ENCODE measurements at places on chromosomes 16 and 17.

DNA sequence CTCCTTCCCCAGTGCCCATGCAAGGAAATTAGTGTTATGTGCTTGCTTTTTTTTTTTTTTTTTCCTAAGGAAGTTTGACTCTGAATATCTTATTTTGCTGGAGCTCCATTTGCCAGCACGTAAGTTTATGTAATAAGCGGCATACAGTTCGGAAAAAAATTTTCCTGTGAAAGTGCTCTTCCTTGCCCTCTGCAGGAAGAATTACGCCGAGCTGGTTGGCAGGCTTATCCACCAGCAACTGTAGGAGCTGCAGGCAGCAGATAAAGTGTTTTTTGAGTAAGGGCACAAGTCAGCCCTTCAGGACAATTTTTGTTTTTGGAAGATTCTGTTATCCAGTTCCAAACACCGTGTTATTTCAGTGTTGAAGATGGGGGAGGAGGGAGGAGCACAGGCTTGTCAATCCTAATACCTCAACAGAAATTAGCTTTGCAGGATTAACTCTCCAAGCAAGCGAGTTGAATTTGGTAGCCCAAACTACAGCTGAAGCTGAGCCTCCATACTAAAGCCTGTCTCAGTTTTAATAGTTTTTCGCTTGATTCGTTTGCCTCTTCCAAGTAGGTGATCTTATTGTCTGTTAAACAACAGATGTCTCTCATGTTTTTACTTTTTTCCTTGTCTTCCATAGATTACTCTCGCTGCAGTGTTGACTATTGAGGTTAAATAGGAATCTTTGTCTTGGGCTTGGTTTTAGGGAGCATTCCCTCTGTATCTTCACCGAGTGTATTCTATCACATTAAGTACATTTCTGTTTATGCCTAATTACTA lies 1.1 kb downstream of the SPECC1 start:
- DNase-seq, result no peak

GRCh38 chr16:64403352-64403751 lies 718.5 kb downstream of the CDH11 start:
- DNase-seq, result no peak

- DNase-seq, result no peak
Observed at GRCh38 chr16:77328768-77329167, 106.1 kb downstream of the ADAMTS18 start.

GRCh38 chr17:2383628-2384167 lies 17.2 kb downstream of the MNT start:
- DNase-seq, result no peak

DNA sequence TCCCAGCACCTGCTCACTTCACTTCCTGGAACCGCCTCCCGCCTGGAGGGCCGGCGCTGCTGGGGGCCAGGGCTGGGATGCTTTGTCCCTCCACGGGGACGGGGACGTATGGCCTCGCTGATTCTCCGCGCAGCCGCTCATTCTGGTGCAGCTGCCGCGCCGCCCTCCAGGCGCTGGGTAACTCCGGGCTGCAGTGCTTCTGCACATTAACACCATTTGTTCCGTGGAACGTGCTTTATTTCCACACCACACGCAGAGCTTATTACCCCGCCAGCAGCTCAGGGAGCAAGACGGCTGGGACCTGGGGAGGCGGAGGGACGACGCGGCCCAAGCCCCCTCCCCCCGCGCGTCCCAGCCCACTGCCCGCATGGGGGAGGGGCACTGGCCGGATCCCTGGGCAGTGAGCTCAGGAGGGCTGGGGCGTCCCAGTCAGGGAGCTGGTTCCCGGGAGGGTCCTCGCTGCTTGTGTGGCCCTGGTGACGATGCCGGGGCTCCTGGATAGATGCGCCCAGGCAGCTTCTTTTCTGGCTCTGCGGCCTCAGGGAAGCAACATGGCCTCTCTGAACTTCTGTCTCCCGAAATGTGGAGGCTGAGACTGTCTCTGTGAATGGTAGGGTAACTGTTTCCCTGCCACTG lies 45.4 kb upstream of the ACSF3 start:
- DNase-seq, result no peak

- DNase-seq, result no peak
Observed at GRCh38 chr16:67277999-67278772, 1.1 kb upstream of the PLEKHG4 start.

DNA sequence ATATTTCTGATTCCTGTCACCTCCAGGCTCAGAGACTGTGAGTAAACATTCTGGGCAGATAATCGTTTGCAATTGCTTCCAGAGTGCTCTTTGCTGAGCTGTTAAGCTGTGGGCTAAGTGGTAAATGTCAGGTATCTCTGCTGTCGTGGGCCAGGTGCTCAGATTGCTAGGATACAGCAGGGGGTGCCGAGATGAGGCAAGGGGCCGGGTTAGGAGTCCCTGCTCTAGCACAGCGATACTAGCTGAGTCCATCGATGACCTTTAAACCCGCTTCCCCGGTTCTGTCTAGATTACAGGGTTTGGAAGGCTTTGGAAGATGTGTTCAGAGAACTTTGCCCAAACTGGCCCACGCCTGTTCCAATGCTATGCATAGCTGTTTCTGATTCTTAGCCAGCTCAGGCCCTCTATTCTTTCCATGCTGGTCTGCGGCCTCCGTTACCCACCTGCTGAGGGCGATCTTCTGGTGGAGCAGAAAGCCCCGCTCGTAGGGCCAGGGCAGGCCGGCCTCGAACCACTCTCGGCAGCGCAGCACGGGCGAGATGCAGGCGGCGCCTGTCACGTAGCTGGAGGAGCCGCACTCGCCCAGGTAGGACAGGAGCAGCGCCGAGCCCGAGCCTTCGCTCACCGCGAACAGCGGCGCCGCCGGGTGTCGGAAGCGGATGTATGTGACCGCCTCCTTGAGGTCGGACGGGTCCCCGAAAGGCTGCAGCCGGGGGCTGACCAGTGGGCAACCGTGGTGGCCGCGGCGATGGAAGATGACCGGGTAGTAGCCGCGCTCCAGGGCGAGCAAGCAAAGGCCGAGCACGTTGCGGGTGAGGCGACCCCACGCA lies 979 bp downstream of the ABHD15 start:
- DNase-seq, result peak; percentile 62

DNA sequence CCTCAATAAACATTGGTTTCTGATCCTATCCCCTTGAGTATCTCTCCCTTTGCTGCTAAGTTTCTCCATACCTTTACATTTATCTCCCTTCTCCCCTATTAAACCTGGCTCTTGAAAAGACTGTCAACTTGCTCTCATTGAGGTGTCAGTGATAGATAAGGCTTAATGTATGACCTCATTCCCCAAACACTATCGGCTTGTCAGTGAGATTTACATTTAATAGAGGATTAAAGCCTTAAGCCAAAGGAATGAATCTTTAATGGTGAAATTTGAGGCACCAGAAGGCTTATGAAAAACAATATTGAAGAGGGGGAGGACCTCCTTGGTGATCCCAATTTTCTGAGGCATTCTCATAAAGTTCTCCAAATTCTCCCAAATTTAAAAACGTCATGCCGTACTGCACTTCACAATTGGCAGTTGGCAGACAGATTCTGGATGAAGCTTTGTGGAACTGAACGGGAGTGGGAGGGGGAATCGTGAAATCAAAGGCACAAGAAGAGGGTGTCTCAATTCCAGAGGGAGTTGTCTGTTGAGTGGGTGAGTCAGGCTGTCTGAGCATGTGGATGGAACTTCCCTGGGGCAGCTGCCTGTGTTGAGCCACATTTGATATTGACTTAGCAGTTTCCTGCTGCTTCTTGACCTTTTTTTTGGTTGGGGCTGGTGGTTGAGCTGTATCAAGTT lies 478.8 kb downstream of the NPIPA7 start:
- no peak for DNase-seq

DNA sequence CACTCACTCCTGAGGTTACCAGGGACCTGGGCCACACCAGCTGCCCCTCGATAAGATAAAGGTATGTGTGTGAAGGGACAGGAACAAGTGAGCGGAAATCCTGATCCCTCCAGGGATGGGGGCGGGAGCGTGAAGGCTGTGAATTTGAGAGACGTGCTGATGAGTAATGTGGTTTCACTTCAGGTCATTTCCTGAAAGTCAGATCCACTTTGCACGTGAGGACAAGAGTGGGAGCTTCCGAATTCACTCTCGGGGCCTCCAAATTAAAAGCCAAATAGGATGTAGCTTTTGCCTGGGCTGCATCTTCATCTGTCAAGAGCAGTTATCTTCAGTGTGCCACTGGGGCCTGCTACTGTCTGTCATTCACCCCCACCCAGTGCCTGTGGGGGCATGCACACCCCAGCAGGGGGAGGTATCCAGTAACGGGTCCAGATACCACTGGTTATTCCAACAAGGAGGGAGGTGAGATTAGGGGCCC lies 87.4 kb upstream of the LHX1 start:
- DNase-seq, result no peak

DNA sequence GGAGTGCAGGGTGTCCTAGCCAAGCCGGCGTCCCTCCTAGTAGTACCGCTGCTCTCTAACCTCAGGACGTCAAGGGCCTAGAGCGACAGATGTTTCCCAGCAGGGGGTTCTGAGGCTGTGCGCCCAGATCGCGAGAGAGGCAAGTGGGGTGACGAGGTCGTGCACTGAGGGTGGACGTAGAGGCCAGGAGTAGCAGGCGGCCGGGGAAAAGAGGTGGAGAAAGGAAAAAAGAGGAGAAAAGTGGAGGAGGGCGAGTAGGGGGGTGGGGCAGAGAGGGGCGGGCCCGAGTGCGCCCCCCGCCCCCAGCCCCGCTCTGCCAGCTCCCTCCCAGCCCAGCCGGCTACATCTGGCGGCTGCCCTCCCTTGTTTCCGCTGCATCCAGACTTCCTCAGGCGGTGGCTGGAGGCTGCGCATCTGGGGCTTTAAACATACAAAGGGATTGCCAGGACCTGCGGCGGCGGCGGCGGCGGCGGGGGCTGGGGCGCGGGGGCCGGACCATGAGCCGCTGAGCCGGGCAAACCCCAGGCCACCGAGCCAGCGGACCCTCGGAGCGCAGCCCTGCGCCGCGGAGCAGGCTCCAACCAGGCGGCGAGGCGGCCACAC lies at the start of gene MMP2:
TSS of gene MMP2 (plus strand) at position 372 of the 603 bp plus-strand sequence. CDS start 282 bp downstream, outside the sequence.
- no peak for DNase-seq

- no peak for DNase-seq
Observed at GRCh38 chr17:61323003-61323908, 76.4 kb upstream of the TBX2 start.

DNA sequence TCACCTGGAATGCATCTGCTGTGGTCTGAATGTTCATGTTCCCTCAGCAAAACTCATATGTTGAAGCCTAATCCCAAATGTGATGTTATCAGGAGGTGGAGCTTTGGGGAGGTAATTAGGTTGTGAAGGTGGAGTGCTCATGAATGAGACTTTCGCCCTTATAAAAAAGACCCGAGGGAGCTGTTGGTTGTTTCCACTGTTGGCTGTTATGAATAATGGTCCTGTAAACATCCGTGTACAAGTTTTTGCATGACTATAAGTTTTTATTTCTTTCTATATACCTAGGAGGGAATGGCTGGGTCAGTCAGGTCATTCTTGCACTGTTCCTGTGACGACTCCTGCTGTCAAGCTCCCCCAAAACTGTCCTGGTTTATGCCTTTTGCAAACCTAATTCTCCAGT lies 9.6 kb upstream of the CHP2 start:
- no peak for DNase-seq

GRCh38 chr16:49773534-49774475 lies 82.1 kb downstream of the ZNF423 start:
- no peak for DNase-seq

DNA sequence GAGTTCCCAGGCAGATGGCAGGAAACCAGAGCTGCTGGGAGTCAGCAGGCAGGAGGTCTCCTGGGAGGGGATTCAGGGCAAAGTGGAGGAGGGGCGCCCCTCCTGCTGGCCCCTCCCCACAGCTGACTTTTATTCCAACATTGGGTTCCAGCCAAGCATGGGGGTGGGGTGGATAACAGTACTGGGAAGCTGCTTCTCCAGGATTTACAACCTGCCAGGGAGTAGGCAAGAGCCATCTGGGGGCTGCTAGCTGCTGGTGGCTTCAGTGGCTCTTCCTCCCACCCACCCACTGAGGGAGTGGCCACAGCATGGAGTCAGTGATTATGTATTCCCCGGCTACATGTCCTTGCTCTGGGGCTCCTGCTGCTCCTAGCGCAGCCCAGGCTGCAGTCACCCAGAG lies 36.8 kb downstream of the TMEM132E start:
- DNase-seq, result no peak

DNA sequence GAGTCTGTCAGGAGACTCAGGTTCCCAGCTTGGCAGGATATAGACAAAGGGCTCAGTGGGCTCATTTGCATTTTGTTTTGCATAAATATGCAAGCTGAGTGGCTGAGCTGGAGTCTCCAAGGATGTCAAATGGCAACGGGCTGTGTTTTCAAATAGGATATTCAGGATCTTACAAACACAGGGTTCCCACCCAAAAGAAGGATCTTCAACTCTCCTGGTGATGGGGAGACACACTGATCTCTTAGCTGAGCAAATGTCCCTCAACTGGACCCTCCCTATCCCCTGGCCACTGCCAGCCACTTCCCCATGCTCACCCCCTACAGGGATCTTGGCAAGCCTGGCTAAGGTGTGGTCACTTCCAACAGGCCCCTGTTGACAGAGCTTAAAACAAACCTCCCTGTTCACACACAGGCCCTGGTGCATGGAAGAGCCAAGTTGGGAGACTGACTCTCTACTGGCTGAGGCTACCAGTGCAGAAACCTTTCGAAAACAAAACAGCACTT lies 61.6 kb downstream of the SOX9 start:
- no peak for DNase-seq

DNA sequence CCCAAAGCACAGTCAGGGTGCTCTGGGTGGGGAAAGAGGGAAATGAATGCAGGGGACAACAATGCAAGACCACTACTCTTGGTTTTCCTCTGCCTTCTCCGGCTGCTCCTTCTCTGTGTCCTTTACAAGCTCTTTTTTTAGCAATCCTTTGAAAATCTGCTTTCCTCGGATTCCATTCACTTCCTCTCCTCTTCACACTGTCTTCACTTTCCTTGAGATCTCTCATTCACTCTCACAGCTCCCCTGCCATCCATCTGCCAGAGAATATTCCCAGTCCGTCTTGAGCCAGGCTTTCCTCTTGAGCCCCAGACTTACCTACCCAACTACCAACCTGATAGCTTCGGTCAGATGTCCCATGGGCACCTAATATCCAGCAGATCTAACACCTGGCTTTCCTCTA lies 11.0 kb upstream of the SPOP start:
- no peak for DNase-seq

GRCh38 chr17:12745486-12745885 lies 43.8 kb upstream of the ARHGAP44 start:
- DNase-seq, result no peak

DNA sequence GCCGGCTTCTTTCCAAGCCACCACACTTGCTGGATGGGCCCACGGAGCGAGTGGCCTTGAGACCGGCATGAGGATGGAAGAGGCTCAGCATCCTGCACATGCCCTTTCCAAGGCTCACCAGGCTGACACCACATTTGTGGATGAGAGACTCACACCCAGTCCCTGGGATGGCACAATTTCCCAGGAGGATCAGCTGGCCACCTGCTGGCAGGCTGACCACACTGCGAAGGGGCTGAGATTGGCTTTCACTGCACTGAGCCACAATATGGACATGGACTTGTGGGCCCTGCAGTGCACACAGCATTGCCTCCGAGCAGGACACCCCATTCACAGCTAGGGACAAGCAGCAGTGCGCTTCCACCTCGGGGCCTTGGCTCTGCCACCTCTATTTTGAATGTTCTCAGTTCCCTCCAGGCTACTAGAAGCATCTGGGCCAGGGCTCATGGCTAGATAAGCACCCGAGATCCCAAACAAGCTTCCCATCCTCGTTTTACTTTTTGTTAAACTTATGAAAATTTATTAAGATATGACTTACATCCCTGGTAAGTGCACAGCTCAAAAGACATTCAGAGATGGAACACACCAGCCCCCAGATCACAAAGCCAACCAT lies 25.3 kb upstream of the KSR1 start:
- DNase-seq, result no peak

Measured in activated effector memory CD4-positive, alpha-beta T cell treated with Interleukin-2 at 50 U/mL for 16 hours (primary cell).